ENCODE measurements at places on chromosomes 1 and 21.

- DNase-seq: peak; percentile 95
Measured at GRCh38 chr1:241808265-241808664, 39.7 kb upstream of the EXO1 start.

DNA sequence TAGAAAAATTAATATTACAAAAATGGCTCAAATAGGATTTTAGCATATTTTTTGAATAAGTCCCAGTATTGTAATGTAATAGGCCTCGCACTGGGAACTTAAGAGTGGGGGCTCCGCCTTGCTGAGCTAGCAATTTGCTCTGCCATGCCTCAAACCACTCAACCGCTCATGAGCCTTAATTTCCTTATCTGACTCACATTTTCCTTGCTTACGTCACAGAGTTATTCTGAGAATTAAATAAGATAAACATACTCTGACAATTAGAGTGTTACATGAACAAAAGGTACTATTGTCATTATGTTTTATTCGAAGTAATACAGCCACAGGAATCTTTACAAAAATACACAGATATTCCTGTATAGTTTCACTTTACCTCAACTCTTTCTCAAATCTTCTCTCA, 108.1 kb downstream of the SLC44A5 start:
- peak; percentile 62 for DNase-seq

GRCh38 chr1:228321435-228321834, 85.2 kb downstream of the TRIM11 start:
- no peak for DNase-seq

GRCh38 chr1:11792106-11792505, 13.7 kb downstream of the MTHFR start:
- no peak for DNase-seq

DNA sequence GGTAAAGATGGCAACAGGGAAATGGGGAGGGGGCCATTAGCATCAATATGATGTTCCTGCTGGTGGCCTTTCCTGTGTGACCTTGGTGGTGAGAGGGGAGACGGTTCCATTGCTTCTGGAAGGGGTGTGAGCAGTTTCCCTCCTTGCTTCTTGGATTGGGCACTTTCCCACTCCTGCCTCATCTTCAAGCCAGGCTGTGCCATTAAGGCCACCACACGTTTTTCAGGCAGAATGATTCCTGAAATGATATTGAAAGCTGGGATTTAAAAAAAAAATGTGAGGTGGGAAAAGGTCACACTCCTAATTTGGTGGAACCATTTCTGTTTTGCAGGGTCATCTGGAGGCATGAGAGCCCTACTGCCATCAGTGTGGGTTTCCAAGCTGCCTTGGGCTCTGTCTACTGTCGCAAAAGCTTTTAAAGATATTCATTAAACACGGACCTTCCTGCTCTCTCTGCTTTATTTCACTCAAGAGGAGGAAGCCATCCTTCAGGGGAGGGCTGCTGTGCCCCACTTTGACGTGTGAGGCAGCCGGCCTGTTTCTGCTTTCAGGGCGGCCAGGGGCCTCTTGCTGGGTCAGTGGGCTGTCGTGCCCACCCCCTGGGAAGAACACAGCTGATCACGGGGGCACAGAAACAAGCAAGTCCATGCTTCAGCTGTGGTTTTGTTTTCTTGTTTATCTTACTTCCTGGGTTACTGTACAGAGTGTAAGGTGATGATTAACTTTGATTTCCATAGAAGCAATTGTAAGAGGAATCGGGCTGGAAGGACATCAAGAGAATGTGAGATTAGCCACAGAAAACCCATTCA, 8.0 kb downstream of the RIIAD1 start:
- DNase-seq: no peak

DNA sequence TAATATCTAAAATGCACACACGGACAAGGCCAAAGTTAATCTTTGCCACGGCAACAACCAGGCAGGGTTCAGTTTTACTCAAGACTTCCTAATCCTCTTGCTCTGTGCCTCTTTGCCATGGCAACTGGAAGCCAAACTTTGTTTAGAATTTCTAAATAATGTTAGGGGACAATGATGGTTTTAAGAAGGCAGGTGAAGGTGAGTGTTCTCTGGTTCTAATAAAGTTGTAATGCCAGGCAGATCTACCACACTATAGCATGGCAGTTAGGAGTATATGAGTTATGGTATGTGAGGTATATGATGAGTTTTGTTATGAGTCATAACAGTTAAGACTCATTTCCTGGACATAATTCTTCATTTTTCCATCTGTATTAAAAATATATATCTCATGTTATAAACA, 2.7 kb downstream of the PTPRC start:
- peak; percentile 30 for DNase-seq

- no peak for DNase-seq
Measured at GRCh38 chr1:44244986-44245385, 31.7 kb downstream of the DMAP1 start.

DNA sequence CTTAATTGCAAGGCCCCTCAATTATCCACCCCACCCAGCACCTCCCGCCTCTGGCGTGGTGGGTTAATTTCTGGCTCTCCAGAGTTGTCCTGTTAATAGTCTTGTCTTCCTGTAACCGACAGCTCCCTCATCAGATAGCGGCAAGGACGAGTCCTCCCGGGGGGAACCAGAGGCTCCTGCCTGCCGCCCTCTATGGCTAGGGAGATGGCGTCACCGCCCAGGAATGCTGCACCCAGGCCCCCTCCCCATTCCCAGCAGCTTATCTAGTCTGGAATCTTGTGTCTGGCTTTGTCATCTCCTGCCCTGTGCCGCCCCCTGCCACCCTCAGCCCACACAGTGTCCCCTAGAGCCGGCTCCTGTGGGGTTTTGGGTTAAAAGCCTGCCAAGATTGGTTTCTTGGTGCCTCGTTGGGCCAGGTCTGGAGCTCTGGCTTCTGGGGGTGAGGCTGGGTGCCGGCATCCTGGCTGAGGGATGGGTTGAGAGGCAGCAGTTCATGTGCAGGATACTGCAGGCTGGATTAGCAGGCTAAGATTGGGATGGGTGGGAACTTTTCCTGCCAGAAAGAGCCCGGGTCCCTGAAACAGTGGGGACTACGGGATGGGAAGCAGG, 48.8 kb downstream of the EDN2 start:
- DNase-seq: no peak
